Large intestine (tissue), 12 donors: ENCODE measurements at places on chromosomes 1 and 21. TPM values are rescaled to one million over a fixed set of nuclear protein-coding genes. Genes with fewer than 3 reads are reported as not detected.

ADAM15 gene
- 38.6 TPM for polyA plus RNA-seq

CAPN2 gene
- 71.3 TPM for polyA plus RNA-seq

GRCh38 chr1:220717800-220718640 is 27.9 kb downstream of the C1orf115 start:
- no peaks in the 10 kb centered on the region for H3K4me1 ChIP-seq
- DNase-seq = no peak
- no peak overlapping the region for H3K4me3 ChIP-seq
- H3K27ac ChIP-seq = no peak overlapping the region
- H3K27me3 ChIP-seq = no peaks in the 10 kb centered on the region

- no peaks in the 10 kb centered on the region for H3K4me1 ChIP-seq
- no peaks in the 10 kb centered on the region for H3K27me3 ChIP-seq
- H3K36me3 ChIP-seq = no peaks in the 10 kb centered on the region
- H3K27ac ChIP-seq = no peak overlapping the region
Measured at GRCh38 chr1:30534551-30534940, 188.8 kb downstream of the MATN1 start.

- H3K4me3 ChIP-seq = no peak overlapping the region
- no peak for DNase-seq
Measured at GRCh38 chr1:210910020-210910575, 223.8 kb downstream of the KCNH1 start.
